B cell (primary cell): ENCODE measurements at places on chromosomes 4 and X. TPM values are rescaled to one million over a fixed set of nuclear protein-coding genes. Genes with fewer than 3 reads are reported as not detected.

ADGRG2 gene
- total RNA-seq, result not detected in 2 replicates

TBC1D9 gene
- 235 and 252 TPM in 2 replicates for total RNA-seq

OTC gene
- not detected in 2 replicates for total RNA-seq

SLC6A14 gene
- not detected in 2 replicates for total RNA-seq

NPY1R gene
- not detected in 2 replicates for total RNA-seq

DDX53 gene
- total RNA-seq, result not detected in 2 replicates

TEC gene
- 8.3 and 11.7 TPM in 2 replicates for total RNA-seq

SPANXB1 gene
- not detected in 2 replicates for total RNA-seq

MAGEA9 gene
- not detected in 2 replicates for total RNA-seq
